ENCODE measurements at places on chromosomes 12 and 14.
A peak's percentile ranks its signal among the peaks of the same experiment; 100 is the strongest.

DNA sequence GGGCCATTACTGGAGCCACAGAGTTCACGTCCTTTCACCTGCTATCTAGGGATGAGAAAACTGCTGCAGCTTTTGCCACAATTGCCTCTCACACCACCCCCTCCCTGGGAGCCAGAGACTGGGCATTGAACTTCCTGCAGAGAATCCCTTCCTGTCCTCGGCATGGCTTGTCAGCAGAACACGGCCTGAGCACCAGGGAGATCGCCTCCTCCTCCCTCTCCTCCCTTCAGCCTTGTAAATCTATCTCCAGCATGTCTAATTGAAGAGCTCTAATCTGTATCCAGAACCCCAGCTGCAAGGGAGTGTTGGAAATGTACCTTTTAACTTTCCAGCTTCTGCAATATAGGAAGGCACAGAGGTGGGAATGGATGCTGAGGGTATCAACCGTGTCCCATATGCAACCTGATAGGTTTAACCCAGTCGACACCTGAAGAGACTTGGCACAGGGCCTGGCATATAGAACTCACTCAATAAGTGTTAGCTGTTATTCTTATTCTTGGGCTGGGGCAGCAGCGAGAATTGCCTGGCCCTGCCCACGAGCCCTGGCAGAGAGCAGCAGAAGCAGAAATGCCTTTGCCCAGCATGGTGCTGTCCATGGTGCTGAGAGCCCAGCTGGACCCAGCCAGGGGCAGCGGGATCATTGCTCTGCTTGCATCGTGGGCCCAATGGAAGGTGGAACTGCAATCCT, 26.8 kb downstream of the TMEM63C start:
- DNase-seq = peak; percentile 33

- no peak for DNase-seq
Observed at GRCh38 chr12:6340745-6341416, 995 bp downstream of the TNFRSF1A start.

DNA sequence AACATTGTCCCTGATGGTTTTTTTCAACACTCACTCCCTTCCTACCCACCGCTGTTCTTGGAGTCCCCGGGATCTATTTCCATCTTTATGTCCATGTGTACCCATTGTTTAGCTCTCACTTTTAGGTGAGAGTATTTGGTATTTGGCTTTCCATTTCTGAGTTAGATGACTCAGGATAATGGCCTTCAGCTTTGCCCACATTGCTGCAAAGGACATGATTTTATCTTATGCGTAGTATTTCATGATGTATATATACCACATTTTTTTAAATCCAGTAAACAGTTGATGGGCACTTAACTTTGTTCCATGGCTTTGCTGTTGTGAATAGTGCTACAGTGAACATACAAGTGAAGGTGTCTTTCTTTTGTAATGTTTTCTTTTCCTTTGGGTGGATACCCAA, 123.5 kb upstream of the KITLG start:
- no peak for DNase-seq

DNA sequence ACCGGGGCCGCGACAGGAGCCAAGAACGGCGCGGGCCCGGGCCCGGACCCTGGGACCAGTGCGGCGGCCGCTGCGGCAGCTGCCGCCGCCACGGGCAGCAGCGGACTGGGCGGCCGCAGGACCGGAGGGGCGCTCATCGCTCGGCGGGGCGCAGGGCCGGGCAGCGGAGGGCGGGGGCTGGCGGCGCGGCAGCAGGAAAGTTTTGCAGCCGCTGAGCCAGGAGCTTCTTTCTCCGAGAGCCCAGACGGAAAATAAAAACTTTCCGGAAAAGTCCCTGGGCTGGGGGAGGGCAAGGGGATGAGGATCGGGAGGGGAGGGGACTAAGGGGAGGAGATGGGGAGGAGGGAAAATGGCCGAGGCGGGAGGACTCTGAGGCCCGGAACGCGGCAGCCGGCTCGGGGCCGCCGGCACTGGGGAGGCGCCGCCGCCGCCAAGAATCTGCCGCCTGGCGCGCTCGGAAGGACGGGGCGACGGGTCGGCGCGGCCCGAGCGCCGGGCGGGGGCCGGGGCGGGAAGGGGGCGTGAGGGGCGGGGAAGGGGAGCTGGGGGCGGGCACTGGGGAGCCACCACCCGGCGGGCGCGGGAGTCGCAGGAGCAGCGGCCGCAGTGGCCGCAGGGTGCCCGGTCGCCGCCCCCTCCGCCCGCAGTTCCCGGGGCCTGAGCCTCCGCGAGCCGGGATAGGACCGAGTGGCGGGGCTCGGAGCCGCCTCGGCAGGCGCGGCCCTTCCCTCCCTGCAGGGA, at the start of gene PRKD1:
Gene PRKD1, minus strand, starts transcription at position 472 of the 741 bp plus-strand sequence.
- no peak for DNase-seq

- DNase-seq = no peak
Observed at GRCh38 chr14:72332046-72332445, 399.8 kb downstream of the RGS6 start.

DNA sequence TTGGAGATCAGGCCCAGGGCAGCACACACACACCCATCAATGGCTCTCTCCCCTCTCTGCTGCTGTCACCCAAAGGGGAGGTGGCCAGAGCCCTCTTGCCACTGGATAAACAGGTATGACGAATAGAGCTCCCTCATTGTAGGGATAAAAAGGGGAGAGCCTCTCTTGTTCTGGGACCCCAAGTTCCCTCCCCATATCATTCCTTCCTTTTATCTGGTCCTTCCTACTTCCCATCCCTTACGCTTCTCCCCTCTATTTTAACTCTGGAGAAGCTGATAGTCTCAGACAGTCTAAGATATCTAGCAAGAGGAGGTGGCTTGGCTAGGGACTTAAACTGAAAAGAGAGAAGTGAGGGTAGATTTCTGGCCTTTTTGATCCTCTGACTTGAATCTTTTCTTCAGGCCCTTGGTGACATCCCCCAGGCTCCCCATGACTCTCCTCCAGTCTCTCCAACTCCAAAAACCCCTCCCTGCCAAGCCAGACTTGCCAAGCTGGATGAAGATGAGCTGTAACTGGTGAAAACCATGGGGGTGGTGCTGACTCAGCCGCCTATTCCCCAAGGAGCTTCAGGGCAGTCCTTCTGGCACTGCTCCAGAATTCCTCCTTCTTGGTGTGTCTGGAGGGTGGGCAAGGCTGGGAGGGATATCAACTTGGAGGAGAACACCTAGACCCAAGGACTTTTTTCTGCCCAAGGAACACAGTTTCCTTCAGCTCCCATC, 5.3 kb downstream of the ARHGEF25 start:
- no peak for DNase-seq

DNA sequence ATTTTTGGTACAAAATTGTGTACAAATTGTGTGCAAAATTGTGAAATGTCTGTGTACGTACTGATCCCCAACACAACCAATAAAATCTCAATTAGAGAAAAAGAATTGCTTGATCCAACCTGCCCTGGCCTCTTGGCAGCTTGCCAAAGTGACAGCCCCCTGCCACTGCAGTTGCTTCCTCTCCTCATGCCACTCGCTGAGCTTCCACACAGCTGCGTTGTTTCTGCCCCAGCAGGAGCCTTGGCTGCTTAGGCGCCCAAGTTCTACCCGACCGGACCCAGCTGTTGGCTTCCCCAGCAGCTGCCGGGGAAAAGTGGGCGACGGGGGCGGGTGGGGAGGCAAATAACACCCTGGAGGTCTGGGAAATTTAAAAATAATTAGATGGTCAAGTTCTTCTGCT, 171.8 kb upstream of the ATF7IP start:
- DNase-seq = no peak

- DNase-seq = no peak
Observed at GRCh38 chr14:63960926-63961567, 108.2 kb downstream of the SYNE2 start.

GRCh38 chr14:71267691-71268090, 360.4 kb downstream of the PCNX1 start:
- DNase-seq = no peak

DNA sequence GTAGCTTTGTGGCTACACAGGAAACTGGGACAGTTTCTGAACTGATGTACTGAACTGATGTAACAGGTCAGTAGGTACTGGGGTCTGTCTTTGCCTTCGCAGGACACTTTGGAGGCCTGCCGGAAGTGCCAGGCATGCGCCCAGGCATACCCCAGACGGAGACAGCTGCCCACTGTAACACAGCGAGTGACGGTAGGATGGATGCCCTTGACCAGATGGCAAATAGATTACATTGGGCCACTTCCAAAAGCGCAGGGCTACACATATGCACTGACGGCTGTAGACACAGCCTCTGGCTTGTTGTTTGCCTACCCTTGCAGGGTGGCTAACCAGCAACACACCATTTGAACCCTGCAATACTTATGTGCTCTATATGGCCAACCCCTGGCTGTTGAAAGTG, 94.1 kb upstream of the TMPO start:
- DNase-seq = no peak

- DNase-seq = no peak
Observed at GRCh38 chr12:131375261-131375971, 335.5 kb upstream of the SFSWAP start.

DNA sequence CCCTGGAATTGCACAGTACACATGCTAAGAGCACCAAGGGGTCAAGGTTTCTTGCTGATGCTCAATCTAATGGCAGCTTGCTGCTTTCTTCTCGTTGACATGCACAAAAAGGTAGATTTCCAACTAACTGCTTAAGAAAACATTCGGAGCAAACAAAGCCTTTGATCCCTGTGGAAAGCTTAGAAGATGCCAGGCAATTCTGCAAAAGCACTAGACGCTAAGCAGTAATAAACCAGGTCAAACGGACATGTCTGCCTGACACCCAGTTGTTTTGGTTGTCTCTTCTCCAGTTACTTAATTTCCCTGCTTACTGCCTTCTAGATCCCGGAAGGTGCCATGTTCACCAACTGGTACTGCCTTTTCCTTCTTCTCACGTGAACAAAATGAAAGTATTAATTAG, 100.5 kb upstream of the TMCC3 start:
- DNase-seq = no peak

- no peak for DNase-seq
Observed at GRCh38 chr12:10716704-10717315, 6.3 kb downstream of the YBX3 start.

DNA sequence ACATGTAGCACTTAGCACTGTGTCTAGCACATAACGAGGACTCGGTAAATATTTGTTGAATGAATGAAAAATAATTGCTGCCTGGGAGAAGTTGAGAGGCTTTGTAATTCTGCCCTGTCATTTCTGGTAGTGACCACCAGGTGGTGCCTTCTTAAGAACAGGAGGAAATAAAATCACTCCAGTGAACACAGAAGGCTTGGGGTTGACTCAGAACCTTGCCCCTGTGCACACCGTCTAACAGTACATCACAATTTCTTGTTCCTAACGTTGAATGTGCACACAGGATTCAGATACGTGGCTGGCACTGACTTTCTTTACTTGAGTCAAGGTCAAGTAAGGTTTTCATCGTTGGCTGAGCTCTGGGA, 91.8 kb downstream of the RGS6 start:
- peak; percentile 1 for DNase-seq

DNA sequence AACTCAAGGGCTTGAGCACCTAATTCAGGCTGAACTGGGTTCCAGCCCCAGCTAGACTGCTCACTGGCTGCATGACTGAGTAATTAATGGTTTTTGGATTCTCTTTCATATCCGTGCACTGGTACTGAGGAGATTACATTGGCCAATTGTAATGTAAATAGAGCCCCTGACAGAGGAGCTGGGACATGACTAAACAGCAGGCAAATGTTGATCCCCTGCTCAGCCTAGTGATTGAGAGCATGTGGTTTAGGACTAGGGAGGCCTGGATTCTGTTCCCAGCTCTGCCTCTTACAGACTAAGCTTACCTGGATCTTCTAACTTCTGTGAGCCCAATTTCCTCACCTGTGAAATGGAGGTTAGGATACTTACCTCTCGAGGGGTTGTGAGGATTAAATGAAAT, 204.3 kb downstream of the ESR2 start:
- no peak for DNase-seq

DNA sequence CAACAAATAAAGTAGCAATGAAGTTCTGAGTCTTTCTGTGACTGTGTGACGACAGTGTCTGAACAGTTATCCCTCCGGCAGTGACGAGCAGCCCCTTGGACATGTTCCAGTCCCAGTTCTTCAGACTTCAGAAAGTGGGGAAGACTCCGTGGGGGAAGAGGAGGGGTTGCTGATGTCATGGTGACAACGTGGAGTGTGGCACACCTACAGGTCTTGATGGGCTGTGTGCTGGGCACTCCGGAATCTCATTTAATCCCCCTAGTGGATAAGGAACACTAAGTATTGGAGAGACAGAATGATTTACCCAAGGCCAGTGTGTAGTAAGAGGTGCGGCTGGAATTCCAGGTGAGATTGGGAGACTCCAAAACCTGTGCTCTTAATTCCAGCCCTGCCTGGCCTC, 280.2 kb downstream of the CACNA1C start:
- no peak for DNase-seq

DNA sequence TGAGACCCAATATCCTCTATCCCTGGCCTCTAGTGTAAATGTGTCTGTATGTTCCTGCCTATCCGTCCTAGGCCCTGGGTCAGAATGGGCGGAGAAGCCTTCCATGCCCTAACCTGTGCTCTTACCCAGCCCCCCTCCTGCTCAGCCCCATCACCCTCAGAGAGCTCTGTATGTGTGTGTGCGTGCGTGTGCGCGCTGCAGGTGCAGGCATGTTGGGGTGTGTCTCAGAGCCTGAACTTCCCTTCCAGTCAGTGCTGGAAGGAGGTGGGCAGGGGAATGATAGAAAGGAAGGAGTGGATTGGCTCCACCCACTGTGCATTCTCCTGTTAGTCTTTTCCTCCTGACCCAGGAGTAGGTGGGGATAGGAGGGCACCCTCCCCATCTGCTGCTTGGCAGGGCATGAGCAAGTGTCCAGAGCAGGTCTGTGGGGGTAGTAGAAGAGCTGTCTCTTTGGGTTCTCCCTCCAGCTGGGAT, 7.2 kb downstream of the NAB2 start:
- no peak for DNase-seq

- DNase-seq = no peak
Observed at GRCh38 chr14:68785534-68786490, 7.1 kb downstream of the ZFP36L1 start.

Measured in T follicular helper cell (primary cell).